Stimulated activated memory B cell treated with anti-CD40 and anti-IgM and Interleukin-4, amounts not matched to agents 10 μg/mL and 1 μg/mL and 100 μg/mL, for 72 hours (primary cell): ENCODE measurements at places on chromosomes 4 and X.

GRCh38 chrX:13285693-13286092 lies 34.2 kb downstream of the ATXN3L start:
- no peak for ATAC-seq

- ATAC-seq = no peak
Measured at GRCh38 chr4:81786063-81786763, 314.5 kb upstream of the RASGEF1B start.

GRCh38 chr4:15656038-15656470 lies 897 bp upstream of the FBXL5 start:
- ATAC-seq = no peak

DNA sequence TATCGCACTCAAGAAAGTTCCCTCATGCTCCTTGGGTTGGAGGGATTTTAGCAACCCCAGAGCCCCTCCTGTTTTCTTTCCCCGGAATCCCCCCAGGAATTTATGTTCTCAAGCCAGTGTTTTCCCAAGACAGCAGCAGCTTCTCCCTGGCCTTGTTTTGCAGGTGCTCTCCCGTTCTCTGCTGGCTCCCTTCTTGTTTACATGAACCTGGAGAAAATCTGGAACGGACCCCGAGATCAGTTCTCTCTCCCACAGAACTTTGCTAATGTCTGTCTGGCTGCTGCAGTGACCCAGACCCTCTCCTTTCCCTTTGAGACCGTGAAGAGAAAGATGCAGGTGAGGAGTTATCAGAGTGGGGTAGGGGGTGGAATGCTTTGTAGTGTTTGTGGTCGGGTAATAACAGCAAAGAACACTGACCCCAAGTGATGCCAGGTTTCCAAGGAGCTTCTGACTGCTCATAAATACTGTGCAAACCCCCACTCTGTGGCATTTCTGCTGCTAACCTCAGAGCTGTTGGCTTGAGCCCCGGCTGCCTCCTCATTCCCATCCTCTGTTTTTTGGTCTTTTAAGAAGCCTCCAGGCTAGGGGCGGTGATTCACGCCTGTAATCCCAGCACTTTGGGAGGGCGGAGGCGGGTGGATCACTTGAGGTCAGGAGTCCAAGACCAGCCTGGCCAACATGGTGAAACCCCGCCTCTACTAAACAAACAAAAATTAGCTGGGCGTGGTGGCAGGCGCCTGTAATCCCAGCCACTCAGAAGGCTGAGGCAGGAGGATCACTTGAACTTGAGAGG lies 11.1 kb downstream of the SLC25A43 start:
- ATAC-seq = no peak

GRCh38 chrX:37348231-37348970 lies 763 bp upstream of the PRRG1 start:
- ATAC-seq = no peak

DNA sequence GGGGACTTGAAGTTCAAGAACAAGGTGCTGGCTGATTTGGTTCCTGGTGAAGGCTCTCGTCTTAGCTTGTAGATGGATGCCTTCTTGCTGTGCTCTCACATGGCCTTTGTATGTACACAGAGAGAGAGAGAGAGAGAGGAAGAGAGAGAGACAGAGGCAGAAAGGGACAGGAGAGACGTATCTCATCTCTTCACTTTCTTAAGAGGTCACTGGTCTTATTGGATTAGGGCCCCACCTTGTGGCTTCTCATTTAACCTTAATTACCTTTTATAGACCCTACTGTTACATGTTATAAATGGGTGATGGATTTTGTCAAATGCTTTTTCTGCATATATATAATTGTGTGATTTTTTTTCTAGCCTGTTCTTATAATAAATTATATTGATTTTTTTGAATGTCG lies 1444.2 kb downstream of the ADGRL3 start:
- no peak for ATAC-seq
